Activated CD4-positive, alpha-beta T cell treated with anti-CD3 and anti-CD28 coated beads, Interleukin-2, amount 50 U/mL, for 1 hour (primary cell): ENCODE measurements at places on chromosomes 3 and 15.

DNA sequence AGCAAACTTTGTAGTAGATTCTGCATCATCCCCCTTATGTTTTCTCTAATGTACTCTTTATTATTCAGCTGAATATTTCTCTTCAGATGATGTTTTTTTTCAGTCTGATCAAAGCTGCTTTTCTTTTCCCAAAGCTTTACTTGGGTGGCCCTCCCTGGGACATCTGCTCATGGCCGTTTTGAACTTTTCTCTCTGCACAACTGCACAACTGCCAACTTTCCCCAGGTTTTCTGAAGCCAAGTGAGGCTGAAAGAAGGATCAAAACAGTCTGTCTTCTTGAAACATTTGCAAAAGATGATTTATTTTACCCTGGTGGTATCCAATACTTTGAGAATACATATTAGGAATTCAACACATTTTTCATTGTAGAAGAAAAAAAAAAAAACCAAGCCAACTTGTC lies 43.0 kb downstream of the GASK1A start:
- DNase-seq: no peak

- DNase-seq: no peak
Measured at GRCh38 chr3:24495326-24495994, 810 bp upstream of the THRB start.

GRCh38 chr15:29067949-29068348 lies 182.2 kb downstream of the APBA2 start:
- DNase-seq: no peak

- DNase-seq: no peak
Measured at GRCh38 chr3:42533161-42533897, 30.9 kb downstream of the VIPR1 start.

DNA sequence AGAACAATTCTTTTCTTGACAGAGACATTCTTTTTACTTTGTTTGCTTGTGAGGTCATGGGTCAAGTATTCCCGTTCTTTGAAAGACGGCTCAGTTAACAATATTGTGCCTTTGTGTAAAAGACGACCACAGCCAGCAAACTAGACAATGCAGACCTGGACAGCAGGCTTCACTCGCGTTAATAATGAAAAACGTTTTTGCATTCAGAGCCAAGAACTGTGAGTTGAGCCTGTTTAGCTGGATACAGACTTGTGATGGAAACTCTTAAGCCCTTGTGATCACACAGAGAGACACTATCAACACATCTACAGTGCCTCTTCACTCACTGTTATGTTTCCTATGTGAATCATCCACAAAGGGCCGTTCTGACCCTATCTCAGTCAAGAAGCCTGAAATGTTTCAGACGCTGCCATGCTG lies 37.3 kb upstream of the CMTM7 start:
- DNase-seq: no peak

- DNase-seq: no peak
Measured at GRCh38 chr3:78368636-78369345, 1328.9 kb downstream of the ROBO2 start.

- no peak for DNase-seq
Measured at GRCh38 chr3:149954812-149955211, 15.9 kb downstream of the PFN2 start.

DNA sequence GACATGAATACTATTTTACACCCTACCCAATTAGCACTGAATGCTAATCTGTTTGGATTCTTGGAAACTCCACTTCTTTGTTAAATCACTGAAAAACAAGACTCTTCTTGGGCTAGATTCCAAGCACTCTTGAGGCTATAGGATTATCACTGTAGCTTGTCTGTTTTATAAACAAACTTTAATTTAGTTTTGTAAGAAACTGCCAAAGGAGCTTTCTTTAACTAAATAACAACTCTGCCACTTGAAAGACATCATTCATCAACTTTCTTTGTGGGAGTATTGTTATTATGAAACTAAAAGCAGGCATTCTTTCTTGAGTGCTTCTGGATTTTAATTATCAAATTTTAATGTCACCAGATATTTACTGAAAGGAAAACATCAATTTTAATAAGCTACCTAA lies 24.1 kb downstream of the CBLB start:
- no peak for DNase-seq

DNA sequence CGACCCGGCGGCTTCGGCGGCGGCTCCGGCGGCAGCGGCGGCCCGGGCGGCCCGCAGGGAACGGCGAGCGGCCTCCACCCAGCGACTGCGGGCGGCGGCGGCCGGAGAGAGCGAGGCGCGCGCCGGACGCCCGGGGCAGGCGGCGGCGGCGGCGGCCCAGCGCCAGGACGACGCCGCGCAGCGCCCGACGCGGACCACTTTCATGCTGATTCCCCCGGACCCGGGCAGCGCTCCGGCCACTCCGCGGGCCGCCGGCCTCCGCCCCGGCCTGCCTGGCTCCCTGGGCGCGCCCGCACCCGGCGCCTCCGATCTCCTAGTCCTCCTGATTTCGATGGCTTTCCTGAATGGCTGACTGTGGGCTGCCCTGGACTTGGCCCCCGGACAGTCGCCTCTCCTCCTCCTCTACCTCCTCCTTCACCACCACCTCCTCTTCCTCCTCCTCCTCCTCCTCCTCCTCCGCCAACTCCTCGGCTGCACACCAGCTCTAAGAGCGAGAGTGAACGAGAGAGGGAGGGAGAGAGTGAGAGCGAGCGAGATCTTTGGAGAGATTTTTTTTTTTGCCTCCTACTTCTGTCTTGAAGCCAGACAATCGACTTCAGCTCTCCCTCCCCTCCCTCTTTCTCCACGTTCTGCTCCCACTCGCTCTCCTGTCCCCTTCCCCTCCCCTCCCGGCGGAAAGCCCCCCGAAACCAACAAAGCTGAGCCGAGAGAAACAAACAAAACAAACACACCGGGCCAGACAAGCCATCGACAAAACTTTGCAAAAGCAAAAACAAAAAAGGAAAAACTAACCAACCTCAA lies 844 bp downstream of the NR2F2 start:
- no peak for DNase-seq

GRCh38 chr15:42287931-42288330 lies 14.7 kb upstream of the TMEM87A start:
- no peak for DNase-seq

DNA sequence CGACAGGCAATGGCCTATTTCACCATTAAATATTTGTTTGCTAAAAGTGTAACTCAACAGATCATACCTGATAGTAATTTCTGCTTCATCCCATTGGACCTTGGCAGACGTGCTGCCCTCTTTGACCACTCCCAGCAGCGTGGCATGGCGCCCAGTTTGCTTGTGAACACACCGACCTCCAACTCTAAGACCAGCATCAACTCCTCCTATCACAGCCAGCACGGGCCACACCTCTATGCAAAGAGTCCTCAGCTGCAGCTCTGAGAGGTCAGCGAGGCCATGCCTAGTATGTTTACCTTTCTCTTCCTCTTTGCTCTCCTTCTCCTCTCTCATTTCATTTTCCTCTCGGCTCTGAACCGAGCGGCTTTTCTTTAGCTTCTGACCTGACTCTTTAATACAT lies 80.6 kb downstream of the FBXL22 start:
- DNase-seq: no peak

DNA sequence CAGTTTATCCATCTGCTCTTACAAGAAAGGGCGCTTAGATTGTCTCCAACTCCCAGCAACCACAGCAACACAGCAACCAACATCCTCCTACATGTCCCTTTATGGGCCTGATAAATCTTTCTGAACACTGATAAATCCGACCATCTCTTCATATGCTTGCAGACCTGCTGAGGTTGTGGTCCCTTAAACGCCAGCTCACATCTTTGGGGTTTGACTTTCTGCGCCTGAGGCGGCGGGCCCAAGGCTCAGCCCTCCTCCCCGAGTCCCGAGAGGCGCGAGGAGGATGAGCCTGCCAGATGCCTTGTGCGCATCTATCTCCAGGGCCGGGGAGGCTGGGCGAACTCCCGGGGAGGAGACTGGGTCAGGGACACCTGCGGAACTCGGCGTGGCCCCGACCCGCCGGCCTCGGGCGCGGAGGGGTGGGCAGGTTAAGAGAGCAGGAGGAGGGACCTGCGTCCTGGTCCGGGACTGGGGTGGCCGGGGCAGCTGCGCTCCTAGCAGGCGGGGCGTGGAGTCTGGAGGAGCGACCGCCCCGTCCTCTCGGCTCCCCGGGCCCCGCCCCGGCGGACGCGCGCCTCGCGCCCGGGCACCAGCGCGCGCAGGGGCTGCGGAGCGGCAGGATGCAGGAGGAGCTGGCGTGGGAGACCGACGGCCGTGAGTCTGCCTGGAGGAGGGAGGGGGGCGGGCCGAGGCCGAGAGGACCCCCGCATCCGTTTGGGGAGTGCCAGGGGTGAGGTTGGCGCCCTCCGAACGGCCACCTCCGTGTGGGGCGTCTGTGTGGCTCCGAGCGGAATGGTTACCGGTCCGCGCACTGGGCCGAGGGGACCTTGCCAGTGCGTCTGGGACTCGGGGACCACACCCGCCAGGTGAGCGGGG lies at the start of gene ANKDD1A:
Gene ANKDD1A, plus strand, starts transcription at position 592 of the 876 bp plus-strand sequence. Its CDS starts 29 bp downstream, at position 621.
- peak; percentile 26 for DNase-seq
